ENCODE measurements at places on chromosomes 7 and 10.

GRCh38 chr10:46002916-46003693 is 27.3 kb downstream of the NCOA4 start:
- no peak for DNase-seq

- DNase-seq, result no peak
These were observed 12.7 kb upstream of the MACC1 start for GRCh38 chr7:20229646-20230500.

- DNase-seq, result no peak
These were observed 29.1 kb downstream of the PAPOLB start for GRCh38 chr7:4832711-4833110.

- no peak for DNase-seq
These were observed 177.0 kb upstream of the ZMIZ1 start for GRCh38 chr10:78891741-78892140.

DNA sequence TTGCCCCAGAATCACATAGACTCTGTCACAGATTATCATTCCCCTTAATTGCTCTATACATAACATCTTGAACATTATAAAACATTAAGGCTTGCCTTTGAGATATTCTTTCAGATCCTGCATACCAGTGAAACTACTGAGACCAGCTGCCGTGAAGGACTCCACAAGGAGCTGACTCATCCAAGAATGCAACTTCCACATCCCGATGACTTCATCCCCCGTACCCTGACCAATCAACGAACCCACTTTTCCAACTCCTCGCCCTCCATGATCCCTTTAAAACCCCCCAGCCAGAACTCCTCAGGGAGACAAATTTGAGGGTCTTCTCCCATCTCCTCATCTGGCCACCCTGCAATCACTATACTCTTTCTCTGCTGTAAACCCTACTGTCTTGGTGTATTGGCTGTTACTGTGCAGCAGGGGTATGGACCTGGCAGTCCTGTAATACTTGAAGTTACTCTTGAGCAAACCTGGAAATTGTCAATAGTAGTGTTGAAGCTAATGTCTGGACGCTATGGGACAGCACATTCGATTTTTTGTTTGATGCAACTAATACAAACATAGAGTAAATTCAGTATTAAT is 49.8 kb downstream of the HTR5A start:
- DNase-seq, result no peak

DNA sequence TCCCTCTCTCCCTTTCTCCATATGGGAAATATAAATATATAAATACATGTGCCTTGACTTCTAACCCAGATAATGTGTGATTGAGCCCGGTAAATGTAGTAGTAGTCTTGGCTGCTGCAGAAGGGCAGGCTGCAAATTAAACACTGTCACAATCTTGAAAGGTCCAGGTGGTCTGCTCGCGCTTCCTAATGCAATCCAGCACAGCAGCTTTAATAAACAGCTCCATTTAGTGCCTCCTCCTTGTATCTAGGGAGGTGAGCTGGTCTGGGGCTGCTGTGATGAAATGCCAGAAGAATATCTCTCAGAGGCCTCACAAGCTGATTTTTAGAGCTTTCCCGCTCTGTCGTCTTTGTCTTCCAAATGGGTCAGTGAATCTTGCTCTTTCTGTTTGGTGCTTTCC is 782 bp downstream of the POU6F2 start:
- DNase-seq, result no peak

- DNase-seq, result no peak
These were observed 431.8 kb downstream of the RPS24 start for GRCh38 chr10:78465431-78465830.

DNA sequence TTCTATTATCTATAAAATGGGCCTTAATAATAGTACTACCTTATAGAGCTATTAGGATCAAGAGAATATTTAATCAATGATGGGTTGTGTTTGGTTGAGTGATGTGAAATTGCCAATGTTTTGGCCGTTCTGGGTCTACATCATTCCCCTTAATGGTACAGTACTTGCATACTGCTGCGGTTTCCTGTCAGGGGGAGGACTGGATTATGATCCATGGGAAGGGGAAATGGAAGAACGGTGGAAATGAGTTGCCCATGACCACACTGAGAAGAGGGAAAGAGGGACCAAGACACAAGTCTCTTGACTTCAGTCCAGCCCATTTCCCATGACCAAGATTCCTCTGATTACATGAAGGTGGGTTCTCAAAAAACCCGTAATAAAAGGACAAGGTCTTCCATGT is 999 bp upstream of the MRPS24 start:
- no peak for DNase-seq

GRCh38 chr10:33556620-33557019 is 222.2 kb upstream of the NRP1 start:
- DNase-seq, result no peak

DNA sequence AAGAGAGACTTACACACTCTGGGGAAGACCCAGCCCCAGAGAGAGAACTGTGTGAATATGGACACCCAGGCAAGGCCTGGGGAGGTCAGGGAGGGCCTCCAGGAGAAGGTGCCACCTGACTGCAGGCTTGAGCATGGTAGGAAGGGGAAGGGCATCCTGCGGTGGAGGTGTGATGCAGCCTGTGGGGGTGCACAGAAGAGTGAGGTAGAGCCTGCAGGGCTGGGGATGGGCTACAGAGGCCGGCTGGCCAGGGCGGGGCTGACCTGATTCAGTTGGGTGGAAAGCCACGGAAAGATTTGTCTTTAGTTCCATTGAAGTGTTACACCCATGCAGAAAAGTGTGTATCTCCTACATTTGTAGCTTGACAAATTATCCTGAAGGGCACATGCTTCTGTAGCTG is 47.6 kb downstream of the ZMIZ1 start:
- DNase-seq, result no peak

GRCh38 chr10:15265056-15265455 is 96.6 kb upstream of the NMT2 start:
- no peak for DNase-seq

DNA sequence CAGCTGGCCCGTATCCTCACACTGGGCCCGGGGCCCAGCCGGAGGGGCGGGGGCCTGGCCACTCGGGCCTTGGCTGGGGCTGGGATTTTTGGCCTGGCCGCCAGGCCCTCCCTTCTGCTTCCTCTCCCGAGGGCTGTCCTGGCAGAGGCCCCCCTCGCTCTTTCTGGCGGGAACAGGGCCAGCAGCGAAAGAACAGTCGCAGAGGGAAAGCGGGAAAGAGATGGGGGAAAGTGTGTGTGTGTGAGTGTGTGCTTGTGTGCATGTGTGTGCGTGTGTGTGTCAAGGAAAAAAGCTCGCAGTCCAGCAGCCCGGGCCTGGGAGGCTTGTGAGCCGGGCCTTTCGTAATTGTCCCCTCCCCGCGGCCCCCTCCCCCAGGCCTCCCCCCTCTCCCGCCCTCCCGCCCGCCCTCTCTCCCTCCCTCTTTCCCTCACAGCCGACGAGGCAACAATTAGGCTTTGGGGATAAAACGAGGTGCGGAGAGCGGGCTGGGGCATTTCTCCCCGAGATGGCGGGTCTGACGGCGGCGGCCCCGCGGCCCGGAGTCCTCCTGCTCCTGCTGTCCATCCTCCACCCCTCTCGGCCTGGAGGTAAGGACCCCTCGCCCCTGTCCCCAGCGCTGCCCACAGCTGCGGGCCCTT is at the start of gene ELN:
Gene ELN, plus strand, starts transcription at position 491 of the 638 bp plus-strand sequence. Its CDS starts 15 bp downstream, at position 506.
- no peak for DNase-seq
